Fibroblast of mammary gland (primary cell): ENCODE measurements at places on chromosomes 12 and 14.

DNA sequence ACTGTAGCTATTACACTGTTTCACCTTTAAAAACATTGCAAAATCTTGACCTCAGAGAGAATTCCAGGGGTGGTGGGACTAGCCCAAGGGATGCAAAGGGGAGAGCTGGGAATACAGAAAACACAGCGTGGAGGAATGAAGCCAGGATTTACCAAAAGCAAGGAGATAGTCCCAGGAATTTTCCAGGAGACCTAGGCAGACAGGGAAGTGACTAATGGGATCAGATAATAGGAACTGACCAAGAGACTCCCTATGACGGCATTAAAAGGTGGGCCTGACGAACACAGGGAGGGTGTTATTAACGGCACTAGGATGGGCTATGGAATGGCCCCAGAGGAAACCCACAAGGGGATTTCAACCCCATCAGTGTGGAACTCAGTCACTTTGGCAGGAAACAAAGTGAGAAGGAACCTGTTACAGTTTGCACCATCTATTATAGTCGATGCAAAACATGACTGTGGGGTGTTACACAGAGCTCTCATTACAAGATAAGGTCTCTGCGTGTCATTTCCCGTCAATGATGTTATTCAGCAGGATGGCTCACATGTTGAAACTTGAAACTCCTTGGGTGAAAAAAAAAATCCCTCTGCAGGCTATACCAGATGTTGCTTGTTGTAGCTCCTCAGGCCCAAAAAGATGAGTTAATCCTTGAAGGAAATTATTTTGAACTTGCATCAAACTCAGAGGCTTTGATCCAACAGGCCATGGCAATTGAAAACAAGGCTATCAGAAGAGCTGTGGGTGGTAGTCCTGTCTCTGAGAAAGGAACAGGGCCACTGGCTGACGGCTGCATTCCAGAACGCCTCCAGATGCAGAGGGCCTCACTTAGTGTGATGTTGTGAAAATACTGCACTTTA, 58.7 kb downstream of the DRAM1 start:
- peak; percentile 98 for DNase-seq

DNA sequence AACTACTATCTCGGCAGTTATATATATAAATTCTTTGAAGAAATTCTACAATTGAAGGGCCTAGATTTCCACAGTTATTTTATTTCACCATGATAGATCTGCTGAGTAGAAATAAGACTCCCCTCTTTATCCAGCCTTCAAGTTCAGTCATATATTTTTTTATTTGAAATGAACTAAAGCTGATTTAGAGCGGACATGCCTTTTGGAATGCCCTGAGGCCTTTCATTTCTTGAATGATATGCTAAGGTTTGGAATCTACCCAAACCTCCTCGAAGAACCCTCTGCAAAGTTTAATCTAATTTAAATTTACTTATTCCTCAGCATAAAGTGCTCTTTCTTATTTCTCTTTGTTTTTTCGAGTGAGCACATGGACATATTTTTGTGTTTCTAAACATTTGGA, 15.1 kb downstream of the SIX1 start:
- no peak for DNase-seq

- DNase-seq: no peak
These were observed 22.0 kb downstream of the SLC25A29 start for GRCh38 chr14:100283984-100284881.

DNA sequence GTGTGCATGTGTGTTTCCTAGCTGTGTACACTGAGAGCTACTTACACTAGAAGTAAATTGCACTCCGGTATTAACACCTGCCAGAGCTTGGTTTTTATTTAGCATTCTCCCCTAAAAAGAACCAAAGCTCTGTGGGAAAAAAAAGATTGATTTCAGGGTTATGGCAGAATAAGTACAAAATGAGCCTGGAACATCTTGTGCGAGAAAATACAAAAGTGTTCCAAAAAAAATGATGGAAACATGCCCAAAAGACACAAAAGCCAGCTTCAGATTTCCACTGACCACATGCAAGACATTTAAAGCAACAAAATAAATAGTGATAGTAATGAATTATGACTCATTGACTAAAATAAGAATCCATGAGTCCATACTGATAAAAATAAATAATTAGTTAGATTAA, 188.3 kb downstream of the GXYLT1 start:
- DNase-seq: peak; percentile 2

DNA sequence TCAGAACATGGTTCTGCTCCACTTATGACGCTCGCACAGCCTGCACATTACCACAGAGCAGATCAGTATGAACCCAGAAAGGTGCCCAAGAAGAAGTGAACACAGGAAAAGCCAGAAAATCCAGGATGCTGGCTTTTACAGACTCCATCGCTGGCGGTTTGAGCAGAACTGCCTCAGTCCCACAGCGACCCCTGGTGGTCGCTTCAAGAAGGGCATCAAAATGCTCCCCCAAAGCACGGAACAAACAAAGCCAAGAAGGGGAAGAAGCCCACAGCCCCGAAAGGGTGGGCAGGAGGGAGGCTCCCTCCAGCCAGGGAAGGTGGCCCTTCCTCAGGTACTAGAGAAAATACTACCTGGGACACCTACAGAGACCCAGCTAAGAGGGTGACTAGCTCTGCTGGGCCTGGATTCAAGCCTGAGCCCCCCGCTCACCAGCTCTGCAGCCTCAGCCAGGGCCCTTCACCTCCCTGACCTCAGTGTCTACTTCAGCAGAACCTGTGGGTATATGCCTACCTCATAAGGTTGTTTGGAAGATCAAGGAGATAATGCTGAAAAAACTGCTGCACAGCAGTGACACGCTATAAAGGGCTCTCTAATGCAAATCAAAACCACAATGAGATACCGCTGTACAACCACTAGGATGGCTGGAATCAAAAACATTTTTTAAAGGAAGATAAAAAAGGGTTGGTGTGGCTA, 98.1 kb downstream of the NCOR2 start:
- peak; percentile 23 for DNase-seq

DNA sequence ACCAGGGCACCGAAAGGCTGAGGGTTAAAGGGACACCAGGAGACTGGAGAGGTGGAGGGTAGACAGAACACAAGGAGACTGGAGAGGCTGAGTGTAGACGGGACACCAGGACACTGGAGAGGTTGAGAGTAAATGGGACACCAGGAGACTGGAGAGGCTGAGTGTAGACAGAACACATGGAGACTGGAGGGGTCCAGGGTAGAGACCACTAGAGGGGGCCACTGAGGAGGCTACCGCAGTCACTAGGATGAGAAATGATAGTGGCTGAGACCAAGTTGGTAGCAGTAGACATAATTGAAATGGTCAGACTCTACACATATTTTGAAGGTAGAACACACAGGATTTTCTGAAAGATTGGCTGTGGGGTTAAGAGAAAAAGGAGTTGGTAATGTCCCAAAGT, 68.2 kb downstream of the PAH start:
- no peak for DNase-seq

DNA sequence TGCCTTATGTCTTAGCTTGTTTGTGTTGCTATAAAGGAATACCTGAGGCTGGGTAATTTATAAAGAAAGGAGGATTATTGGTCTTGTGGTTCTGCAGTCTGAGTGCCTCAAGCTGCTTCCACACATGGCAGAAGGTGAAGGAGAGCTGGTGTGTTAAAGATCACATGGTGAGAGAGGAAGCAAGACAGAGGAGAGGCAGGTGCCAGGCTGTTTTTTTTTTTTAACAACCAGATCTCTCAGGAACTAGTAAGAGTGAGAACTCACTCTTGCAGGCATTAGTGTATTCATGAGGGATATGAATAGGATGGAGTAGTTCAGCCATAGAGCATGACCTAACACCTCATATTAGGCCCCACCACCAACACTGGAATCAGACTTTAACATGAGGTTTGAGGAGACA, 123.4 kb downstream of the CMAS start:
- DNase-seq: no peak

- DNase-seq: peak; percentile 64
These were observed 519.9 kb downstream of the C12orf50 start for GRCh38 chr12:87509237-87509820.

DNA sequence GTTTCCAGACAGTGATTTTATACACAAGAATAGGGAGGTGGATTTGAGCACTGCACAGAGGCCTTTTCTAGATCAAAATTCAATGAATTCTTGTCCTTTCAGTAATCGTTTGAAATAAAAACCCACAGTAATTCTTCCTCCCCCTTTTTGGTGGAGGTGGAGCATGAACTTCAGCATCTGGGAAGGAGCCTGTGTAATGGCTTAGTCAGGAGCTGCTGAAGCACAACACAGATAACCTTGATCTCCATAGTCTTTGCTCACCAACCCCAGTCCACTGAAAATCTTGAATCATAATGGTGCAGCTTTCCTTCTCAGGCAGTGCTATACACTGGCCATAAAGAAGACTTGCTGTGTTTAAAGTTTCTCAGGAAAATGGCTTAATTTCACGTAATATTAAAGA, 6.4 kb upstream of the TBPL2 start:
- peak; percentile 92 for DNase-seq

GRCh38 chr12:108751821-108752220, 20.5 kb upstream of the CORO1C start:
- peak; percentile 67 for DNase-seq

DNA sequence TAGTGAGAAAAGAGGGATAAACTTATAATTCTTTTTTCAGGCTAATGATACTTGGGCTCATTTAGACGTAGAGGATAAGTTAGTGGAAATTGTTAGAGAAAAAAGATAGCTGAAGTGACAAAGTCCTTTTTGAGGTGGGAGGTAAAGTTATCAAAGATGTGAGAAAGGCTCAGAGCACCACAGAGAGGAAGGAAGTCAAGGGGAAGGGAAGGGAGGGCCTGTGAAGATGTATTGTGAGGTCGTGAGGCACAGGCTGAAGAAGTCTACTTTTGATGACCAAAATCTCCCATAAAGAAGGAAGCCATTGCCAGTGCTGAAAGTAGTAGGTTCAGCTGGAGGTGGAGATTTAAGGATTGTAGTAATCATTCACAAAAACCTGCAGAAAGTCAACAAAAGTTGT, 19.4 kb upstream of the PTGDR start:
- DNase-seq: no peak

GRCh38 chr12:52181746-52182145, 10.1 kb downstream of the KRT80 start:
- DNase-seq: peak; percentile 66

DNA sequence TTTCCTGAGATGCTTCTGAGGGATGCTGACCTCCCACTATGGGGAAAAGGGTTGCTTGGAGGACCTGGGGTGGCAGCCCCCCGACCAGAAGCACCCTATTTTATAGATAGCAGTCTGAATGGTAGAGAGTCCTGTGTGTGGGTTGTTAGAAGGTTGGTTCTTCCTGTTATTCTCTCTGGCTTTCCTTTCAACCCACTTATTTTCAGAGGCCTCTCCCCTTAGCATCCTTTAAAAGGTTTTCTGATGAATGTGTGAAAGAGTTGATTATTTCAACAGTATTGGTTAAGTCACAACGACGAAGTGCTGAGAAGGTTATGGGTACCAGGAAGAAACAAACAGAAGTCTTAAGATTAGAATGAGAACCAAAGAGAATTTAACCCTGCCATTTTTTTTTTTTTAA, 20.8 kb upstream of the MANSC4 start:
- no peak for DNase-seq

GRCh38 chr12:124625867-124626675, 58.7 kb upstream of the NCOR2 start:
- DNase-seq: peak; percentile 89

- DNase-seq: peak; percentile 63
These were observed 8.0 kb downstream of the CHGA start for GRCh38 chr14:92930737-92931602.

DNA sequence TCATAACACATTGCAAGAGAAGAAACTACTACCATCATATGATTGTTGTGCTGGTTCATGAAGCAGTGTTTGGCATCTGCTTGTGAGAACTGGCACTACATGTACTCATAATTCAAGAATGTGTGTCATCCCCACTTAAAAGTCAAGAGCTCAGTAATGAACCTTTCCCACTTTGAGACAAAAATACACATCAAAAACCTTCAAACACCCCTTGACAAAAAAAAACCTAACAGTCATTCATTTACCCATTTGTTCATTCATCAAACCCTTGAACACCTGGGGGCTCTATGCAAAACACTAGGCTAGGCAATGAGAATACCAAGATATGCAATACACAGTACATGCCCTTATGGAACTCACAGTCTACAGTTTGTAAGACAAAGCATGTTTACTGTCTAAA, 40.0 kb downstream of the KIF21A start:
- DNase-seq: peak; percentile 18

GRCh38 chr12:52730793-52731192, 27.5 kb upstream of the KRT77 start:
- DNase-seq: no peak

- DNase-seq: no peak
These were observed 8.5 kb upstream of the SYNJ2BP start for GRCh38 chr14:70425354-70425753.

- DNase-seq: no peak
These were observed 13.9 kb downstream of the CSRP2 start for GRCh38 chr12:76864791-76865400.

GRCh38 chr12:22473212-22473611, 71.1 kb downstream of the C2CD5 start:
- DNase-seq: no peak

DNA sequence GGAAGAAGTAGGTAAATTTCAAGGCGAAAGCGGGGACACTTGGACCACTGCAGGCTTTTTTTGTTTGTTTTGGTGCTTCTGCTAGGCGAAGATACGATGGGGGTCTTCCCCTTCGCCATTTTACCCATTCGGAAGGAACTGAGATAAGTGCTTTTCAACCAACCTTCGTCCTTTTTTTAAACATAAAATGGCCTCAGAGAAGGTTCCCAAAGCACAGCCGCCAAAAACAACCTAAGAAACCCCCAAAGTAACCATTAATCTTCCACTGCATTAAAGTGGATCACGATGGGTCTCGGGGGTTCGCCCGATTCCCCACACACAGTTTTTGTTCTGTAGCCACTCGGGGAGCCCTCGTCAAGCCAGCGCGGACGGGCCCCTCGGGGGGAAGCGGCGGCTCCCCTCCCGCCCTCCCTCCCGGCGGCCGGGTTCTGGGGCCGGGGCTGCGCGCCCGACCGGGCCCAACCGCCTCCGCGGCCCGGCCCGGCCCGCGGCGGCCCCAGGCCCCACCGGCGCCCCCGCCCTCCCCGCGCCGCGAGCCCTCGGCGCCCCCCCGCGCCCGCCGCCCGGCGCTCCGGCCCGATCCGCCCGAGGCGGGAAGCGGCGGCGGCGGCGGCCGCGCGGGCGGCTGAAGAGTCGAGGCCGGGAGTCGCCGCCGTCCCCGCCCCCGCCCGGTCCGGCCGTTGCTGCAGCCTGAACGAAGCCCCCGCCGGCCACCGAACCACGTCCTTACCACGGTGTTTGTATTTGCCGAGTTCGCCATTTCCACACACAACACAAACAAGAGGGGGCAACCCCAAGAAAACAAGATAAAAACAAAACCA, 790 bp downstream of the GTF2A1 start:
- DNase-seq: peak; percentile 16

- DNase-seq: no peak
These were observed 33.0 kb upstream of the CFAP54 start for GRCh38 chr12:96456265-96456974.

- DNase-seq: no peak
These were observed 146.1 kb downstream of the METTL25 start for GRCh38 chr12:82504409-82504808.

DNA sequence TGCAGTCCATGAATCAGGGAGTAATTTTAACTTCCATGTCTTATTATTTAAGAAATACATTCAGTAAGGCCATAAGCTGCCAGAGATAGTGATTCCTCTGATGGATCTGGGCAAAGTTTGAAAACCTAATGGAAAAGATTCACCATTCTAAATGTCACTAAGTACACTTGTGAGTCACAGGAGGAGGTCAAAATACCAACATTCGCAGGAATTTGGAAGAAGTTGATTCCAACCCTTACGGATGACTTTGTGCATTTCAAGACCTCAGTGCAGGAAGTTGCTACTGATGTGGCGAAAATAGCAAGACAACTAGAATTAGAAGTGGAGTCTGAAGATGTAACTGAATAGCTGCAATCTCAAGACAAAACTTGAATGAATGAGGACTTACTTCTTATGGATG, 69.8 kb downstream of the OSBPL8 start:
- DNase-seq: peak; percentile 57
